H1 (cell line): ENCODE measurements at places on chromosomes 2 and 18. TPM values are rescaled to one million over a fixed set of nuclear protein-coding genes. Genes with fewer than 3 reads are reported as not detected.
A peak's percentile ranks its signal among the peaks of the same experiment; 100 is the strongest.

DNA sequence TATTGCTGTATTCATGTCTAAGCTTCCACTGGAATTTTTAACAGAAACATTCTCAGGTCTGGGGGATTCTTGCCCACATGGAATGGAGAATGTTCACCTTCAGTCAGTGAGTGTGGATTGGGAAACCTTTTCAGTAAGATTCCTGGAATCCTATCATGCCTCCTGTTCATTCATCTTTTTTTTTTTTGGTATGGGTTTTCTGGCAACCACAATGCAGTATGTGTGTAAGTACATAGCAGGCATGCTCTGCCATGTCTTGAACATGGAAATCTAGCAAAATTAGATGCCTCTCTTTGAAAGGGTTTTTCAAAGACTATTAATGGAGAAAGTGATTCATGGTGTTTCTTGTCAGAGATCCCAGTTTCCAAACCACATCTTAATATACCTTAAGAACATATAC is 176.5 kb downstream of the LTBP1 start:
- no peak overlapping the region for H3K27ac ChIP-seq
- no peak for DNase-seq
- no peaks in the 10 kb centered on the region for H3K27me3 ChIP-seq
- no peaks in the 10 kb centered on the region for H3K36me3 ChIP-seq
- no peaks in the 10 kb centered on the region for H3K4me1 ChIP-seq
- H3K4me3 ChIP-seq = no peak overlapping the region

DNA sequence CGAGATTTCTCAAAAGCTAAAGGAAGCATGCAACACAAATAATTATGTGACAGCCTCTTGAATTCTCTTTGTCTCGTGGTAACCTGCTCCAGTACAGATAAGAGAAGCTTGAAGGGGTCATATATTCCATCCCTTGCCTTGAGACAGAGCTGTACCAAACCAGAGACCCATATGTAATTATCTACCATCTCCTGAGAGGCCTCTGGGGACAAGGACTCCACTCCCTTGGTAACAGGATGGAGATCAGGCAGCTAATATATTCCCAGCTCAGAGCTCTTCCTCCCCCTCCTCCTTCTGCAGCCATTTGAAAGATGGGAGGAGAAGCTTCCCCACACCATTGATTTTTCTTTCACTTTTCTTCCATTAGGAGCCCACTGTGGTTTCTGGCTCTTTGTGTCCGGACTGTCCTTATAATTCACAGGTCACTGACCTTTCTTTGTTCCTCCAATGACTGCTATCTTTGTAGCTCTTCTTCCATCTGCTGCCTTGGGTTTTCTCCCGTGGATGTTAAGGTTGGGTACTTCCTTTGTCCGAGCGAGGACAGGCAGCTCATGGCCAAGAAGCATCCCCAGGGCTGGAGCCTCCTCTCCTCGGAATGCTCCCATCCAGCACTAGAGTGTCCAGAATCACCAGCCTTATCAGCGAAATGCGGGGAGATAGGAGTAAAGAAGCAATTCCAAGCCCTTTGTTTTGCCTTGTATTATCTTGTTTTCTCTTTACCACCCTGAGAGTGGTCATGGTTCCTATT is 72.6 kb upstream of the STPG4 start:
- no peak overlapping the region for H3K27ac ChIP-seq
- DNase-seq = no peak
- no peaks in the 10 kb centered on the region for H3K36me3 ChIP-seq

DNA sequence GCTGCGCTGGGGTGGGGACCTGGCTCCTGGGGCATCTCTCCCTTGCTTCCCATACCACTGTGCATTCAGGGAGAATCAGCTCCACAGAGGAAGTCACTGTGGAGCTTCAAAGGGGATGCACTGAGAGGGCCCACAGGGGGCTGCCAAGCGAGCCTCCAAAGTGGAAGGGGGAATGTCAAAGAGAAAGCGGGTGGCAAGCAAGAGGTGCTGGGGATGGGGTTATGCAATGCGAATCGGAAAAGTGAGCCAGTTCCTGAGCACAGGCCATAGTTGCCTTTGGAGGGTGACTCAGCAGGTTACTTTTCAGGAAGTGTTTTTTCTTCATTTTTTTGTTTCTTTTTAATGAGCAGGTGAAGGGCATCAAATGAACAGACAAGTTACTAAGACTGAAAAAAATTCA is 17.6 kb downstream of the PMAIP1 start:
- H3K36me3 ChIP-seq = no peaks in the 10 kb centered on the region
- peak; percentile 43 for DNase-seq
- no peak overlapping the region for H3K27ac ChIP-seq

GRCh38 chr2:178679891-178680290 is 127.3 kb downstream of the TTN start:
- no peak overlapping the region for H3K4me3 ChIP-seq
- no peaks in the 10 kb centered on the region for H3K27me3 ChIP-seq
- no peaks in the 10 kb centered on the region for H3K36me3 ChIP-seq
- H3K27ac ChIP-seq = no peak overlapping the region

- peak; percentile 56 for DNase-seq
- peaks cover 4% of the 10 kb centered on the region for H3K4me1 ChIP-seq
- no peak overlapping the region for H3K4me3 ChIP-seq
- no peak overlapping the region for H3K27ac ChIP-seq
Observed at GRCh38 chr2:19851116-19851695, 50.6 kb downstream of the TTC32 start.

CMPK2 gene
- total RNA-seq = 0.28 and 0.31 TPM in 2 replicates

DNA sequence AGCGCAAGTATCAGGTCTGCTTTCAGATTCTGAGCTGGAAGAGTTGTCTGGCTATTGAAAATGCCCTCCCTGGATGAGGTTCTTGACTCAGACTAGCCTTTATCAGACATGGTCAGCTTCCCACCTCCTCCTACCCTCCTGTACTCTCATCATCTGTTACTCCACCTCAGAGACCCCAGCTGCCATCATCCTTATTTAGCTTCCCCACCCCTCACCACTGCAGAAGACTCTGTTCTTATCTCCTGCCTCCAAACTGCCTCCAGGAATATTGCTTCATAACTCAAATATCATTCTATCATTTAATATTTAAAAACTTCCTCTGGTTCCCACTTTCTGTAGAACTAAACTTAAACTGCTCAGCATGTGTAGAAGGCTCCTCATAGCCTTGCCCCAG is 31.1 kb upstream of the PPP3R1 start:
- no peak overlapping the region for H3K4me3 ChIP-seq
- no peak for DNase-seq
- no peaks in the 10 kb centered on the region for H3K4me1 ChIP-seq
- no peaks in the 10 kb centered on the region for H3K36me3 ChIP-seq
- H3K27me3 ChIP-seq = no peaks in the 10 kb centered on the region

- no peaks in the 10 kb centered on the region for H3K27me3 ChIP-seq
- no peaks in the 10 kb centered on the region for H3K36me3 ChIP-seq
- DNase-seq = no peak
Observed at GRCh38 chr2:10385501-10385900, 62.6 kb downstream of the ODC1 start.

RGPD5 gene
- total RNA-seq = 22.6 and 26.1 TPM in 2 replicates

ABCA12 gene
- not detected in 2 replicates for total RNA-seq

TUBA3D gene
- 0.21 TPM in 1 of 2 replicates, not detected in the other for total RNA-seq

UGT1A9 gene
- total RNA-seq = not detected in 2 replicates

DCDC2C gene
- not detected in 2 replicates for total RNA-seq
